ENCODE measurements at places on chromosomes 2 and 18.

GRCh38 chr2:157875641-157876065 is 477 bp downstream of the ACVR1 start:
- DNase-seq, result no peak

GRCh38 chr2:58614219-58614618 is 373.1 kb upstream of the FANCL start:
- DNase-seq, result no peak

DNA sequence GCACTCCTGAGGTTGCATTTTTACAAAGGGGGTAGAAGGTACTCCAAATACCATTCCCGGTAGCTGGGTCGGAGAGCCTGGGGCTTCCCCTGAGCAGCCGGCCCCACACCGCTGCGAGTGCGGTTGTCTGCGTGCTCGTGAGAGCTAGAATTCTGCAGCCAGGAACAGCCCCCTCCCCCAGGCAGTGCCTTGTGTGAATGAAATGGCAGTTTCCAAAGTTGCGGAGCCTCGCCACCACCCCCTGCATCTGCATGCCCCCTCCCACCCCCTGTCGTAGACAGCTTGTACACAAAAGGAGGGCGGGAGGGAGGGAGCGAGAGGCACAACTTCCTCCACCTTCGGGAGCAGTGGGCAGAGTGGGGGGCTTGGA is 1.1 kb downstream of the MYCN start:
- DNase-seq, result no peak

GRCh38 chr2:127622561-127623387 is 23.2 kb upstream of the GPR17 start:
- no peak for DNase-seq

GRCh38 chr2:19580264-19580663 is 221.8 kb upstream of the OSR1 start:
- DNase-seq, result no peak

DNA sequence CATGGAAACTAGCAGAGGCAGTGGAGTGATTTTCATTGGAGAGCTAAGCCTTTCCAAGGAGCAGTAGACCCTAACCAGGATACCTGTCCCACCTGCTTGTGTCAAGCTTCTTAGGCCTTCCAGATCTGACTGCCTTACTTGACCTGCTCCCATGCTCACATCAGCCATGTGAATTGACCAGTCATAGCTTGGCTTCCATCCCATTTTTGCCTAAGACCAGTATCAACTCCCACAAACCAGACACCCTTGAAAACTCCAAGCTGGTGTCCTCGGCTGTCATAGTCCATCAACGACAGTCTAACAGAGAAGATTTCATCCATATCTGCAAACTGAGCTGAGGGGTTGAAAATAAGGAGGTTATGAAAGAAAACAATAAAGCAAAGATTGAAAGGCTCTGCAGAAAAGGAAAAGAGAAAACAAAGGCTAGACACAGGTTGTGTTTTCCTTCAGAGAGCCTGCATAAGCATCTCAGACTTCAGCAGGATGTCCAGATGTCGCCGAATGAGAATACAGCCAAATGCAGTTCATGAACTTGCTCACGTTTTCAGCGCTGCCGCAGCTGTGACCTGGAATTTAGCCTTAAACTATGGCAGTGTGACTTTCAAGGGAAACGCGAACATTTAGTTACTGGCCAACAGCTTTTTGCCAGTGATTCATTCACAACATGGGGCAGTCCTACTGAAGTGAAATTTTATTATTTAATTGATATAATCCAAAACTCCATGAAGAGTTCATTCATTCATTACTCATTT is 868.1 kb upstream of the ID2 start:
- no peak for DNase-seq
